ENCODE measurements at places on chromosomes 13 and 19.

- no peak for DNase-seq
Observed at GRCh38 chr13:78138756-78139155, 220.1 kb upstream of the EDNRB start.

DNA sequence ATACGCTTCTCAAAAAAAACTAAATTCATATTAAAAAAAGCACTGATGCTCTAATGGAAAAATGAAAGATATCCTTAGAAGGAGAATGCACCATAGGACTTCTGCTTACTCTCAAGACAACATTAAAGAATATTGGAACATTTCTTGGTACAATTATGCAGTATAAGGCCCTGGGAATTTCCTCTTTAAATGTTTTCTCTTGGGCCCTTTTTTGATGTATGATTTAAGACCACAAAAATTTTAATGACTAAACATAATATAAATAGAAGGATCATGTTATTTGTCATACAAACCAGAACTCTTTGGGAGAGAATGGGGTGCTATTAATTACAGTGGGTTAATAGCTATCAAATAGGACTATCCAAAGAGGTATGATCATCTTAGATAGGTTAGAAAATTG is 403.7 kb downstream of the FGF14 start:
- no peak for DNase-seq

DNA sequence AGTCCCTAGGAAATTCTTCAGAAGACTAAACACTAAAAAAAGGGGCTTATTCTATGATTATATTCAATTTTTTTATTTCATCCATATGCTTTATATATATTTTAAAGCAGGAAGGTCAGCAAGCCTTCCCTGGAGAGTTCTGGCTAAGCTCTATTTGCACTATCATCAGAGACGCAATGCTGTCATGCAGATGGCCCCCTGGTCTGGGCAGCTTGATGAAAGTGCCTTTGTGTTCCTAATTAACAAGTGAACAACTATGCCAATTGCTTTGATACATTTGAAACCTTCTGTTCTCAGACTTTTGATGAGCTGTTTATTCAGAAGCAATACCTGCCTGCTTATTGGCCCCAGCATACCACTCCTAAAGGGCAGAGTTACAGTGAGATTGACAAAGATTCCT is 1344.6 kb downstream of the OLFM4 start:
- no peak for DNase-seq

DNA sequence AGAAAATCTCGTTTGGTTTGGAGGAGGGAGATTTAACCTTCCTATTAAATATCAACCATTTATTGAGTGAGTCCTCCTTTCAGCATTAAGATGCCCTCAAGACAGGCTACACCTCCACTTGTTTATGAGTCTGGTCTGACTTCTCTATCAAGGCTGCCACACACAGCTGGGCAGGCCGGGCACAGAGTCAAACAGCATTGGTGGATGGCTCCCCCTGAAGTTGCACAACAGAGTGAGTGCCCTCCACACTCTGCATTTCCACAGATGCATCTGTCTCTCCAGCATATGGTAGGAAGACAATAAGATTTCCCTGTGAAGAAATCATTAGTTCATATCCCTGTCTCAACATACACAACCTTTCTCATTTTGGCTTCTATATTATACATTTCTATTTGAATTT is 31.4 kb downstream of the PHF11 start:
- peak; percentile 20 for DNase-seq

DNA sequence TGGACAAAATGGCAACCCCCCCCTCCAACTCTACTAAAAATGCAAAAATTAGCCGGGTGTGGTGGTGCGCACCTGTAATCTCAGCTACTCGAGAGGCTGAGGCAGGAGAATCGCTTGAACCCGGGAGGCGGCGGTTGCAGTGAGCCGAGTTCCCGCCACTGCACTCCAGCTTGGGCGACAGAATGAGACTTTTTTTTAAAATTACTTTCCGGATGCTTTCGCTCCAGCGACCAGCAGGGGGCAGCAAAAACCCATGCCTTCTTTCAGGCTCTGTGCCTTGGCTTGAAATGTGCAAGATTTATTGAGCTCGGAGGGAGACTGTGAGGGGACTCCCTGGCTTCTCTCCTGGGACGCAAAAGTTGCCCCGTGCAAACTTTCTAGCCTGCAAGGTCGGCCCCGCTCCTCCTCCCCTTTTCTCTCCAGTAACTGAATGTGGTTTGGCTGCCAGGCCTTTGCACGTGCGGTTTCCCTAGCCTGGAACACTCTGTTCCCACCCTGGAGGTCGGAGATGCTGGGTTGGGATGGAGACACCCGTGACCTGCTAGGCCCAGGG is 61.4 kb upstream of the NFIC start:
- peak; percentile 79 for DNase-seq

DNA sequence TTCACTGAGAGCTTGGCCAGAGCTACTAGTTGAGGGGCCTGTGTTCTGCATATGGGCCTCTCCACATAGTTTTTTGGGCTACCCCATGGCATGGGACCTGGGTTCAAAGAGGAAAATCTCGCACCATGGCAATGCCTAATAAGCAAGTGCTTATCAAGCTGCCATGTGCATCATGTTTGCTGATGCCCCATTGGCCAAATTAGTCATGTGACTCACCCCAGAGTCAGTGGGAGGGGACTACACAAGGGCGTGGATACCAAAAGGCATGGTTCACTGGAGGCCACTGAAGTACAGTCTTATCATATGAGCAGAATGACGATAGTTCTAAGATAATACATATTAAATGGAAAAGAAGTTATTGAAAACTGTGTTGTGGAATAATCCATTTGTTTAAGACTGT is 214.8 kb downstream of the LMO7 start:
- no peak for DNase-seq

DNA sequence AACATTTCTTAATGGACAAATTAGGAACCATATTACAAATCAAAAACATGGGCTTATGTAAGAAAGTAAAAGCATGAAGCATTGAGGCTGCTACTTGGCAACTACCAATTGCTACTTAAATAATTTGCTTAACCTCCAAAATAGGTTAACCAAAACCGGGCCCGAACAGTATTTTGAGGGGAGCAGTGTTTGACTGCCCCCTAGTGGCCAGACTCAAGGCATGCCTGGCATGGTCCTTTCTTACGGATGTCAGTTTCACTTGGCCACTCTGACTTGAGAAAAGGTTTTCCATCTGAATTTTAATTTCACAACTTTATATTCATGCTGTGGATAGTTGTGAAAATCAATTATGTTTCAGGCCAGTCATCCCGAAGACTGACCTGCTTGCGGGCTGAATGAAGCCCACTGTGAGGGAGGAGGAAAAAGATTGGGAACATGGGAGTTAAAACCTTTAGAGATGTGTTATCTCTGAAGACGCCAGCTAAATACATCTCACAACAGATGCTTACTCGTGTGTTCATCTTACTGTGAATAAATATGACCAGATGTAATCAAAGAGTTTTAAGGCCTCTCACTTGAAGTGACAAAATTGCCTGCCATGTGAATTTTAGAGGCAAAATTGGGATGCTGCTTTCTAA is 2.9 kb downstream of the RXFP2 start:
- peak; percentile 90 for DNase-seq

DNA sequence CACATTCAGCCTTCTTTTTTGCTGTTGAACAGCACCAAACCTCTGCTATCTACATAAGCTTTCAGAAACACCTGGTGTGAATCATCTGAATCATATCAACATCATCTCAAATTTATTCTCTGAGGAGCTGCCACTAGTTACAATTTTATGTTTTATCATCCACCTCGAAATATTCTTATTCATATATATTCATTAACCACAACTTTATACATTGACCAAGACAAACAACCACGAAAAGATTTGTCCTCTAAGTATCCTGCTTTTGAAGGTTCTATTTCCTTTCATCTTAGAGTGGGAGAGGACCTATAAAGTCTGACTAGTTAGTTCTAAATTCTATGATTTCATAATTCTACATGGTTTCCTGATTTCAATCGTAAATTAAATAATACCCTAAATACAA is 18.9 kb downstream of the ESD start:
- DNase-seq, result no peak

DNA sequence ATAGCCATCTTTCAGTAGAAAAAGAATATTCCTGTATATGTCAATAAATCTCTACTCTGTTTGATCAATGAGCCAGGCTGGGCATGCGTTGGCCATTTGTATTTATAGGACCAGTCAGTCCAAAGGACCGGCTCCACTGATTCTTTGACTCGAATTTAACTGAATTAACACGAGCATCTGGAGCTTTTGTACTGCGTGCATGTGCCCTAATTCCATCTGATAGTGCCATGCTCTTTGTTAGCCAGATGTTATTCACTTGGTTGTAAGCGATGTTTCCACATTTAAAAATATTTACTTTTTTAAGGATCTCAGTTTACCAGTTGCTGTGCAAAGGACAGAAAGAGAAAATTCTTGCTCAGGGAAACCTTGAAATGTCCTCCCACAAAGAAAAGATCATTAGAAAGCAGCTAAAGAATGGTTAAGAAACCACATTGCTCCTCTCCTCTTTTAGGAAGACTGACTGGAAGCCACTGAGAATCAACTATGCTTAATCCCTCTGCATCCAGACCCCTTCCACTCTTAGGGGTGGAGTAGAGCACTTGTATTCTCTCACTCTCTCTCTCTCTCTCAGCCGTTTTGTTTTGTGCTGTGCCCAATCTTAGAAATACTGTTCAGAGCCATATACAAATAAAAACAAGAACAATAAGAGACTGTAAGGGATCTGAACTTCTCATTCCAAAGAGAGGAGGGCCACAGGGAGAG is 165.8 kb downstream of the DCLK1 start:
- DNase-seq, result no peak

DNA sequence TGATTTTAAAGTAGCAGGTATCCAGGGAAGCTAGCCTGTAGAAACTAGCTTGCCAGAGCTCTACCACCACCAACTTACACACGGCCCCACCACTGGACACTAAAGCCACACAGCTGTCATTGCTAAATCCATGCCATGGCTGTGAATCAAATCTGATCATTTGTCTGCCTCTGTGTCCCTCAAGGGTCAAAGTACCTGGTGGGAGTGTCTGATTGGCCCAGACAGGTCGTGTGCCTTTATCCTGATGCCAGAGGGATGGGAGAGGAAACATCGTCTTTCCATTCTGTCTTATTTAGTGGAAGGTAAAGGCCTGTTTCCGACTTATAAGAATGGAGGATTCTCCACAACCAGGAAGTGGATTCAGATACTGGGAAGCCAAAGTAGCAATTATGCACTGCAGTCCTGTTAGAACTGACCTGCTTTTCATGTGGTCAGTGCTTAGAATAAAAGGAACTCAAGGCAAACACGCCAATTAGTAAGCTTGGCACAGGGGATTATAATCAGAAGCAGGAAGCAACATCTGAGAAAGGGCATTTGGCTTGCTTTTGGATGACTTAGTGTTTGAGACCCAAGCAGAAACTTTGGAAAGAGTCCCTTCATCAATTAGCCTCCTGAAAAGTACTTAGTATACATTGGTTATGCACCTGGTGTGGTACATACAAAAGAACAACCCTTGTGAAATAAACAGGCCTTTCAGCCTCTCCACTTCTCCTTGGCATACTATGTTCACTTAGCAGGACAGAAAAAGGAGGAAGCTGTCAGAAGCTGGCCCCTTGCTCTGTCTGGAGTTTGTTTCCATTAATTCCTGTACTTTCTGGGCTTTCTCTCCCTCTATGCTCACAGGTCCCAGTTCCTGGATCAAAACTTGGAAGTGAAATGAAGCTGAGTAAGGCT is 192.4 kb downstream of the NUFIP1 start:
- no peak for DNase-seq

DNA sequence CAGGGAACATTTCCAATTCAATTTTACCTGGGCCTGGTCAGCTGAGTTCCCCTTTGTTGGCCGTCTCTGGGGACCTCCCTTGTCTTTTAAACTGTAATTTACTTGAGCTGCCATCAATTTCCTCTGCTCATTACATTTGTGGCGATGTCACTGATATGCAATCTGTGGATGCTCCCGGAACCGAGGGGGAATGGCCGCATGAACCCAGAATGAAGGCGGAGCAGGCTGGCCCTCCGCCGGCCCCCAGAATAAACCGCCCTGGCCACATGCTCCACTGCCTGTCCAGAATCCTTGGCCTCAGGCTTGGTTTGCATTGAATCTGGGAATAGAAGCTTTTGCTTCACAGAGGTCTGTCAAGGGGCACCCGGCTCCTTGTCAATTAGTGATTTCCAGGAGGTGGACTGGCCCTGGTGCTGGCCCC is 276.8 kb downstream of the TEX29 start:
- no peak for DNase-seq

- no peak for DNase-seq
Observed at GRCh38 chr13:73664851-73665250, 469.4 kb downstream of the KLF12 start.

GRCh38 chr19:54465426-54466109 is 2.0 kb upstream of the LENG9 start:
- no peak for DNase-seq

DNA sequence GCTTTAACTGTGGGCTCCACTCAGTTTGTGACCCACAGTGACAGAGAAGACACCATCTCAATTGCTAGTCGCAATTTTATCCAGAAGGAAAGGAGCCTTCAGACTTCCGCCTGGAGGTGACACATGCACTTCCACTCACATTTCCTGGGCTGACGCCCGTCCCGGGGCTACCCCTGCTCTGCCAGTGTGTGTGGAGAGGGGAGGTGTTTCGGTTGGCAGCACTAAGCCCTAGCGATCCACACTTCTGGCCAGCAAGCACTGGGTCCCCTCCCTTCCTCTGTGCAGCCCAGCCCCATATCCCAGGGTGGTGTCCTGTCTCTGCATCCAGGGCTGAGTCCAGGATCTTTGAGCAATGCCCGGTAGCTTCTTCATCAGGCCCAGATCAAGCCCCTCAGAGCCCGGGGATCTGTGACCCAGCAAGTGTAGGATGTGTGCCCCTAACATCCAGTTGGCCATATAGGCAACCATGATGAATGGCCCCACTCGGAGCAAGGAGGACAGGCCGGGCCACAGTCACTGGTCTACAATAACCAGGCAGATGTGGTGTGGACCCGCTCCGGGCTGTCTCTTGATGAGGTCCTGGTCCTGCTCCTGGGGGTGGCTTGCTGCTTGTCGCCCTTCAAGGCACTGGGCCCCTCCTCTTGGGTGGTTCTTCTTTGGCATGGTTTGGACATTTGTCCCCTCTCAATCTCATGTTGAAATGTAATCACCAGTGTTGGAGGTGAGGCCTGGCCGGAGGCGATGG is 141.9 kb upstream of the SPACA7 start:
- no peak for DNase-seq

DNA sequence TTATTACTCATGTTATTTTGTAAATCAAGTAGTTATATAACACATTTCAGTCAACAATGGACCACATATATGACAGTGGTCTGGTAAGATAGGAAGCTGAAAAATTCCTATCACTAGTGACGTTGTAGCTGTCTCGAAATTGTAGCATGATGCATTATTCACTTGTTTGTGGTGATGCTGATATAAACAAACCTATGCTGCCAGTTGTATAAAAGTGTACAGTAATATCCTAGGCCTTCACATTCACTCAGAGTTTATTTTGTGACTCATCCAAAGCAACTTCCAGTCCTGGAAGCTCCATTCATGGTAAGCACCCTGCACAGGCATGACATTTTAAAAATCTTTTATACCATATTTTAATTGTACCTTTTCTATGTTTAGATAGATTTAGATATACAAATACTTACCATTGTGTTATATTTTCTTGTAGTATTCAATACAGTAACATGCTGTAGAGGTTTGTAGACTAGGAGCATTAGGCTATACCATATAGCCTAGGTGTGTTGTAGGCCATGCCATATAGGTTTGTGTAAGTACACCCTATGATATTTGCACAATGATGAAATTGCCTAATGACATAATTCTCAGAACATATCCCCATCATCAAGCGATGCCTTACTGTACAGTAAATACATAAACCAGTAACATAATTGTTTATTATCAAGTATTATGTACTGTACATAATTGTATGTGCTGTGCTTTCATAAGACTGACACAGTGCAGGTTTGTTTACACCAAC is 49.3 kb downstream of the IFT88 start:
- peak; percentile 75 for DNase-seq

- DNase-seq, result peak; percentile 3
Observed at GRCh38 chr13:49958321-49958720, 22.2 kb upstream of the SPRYD7 start.
